NCI-H69 (cell line): ENCODE measurements at places on chromosomes 1 and 21.

DNA sequence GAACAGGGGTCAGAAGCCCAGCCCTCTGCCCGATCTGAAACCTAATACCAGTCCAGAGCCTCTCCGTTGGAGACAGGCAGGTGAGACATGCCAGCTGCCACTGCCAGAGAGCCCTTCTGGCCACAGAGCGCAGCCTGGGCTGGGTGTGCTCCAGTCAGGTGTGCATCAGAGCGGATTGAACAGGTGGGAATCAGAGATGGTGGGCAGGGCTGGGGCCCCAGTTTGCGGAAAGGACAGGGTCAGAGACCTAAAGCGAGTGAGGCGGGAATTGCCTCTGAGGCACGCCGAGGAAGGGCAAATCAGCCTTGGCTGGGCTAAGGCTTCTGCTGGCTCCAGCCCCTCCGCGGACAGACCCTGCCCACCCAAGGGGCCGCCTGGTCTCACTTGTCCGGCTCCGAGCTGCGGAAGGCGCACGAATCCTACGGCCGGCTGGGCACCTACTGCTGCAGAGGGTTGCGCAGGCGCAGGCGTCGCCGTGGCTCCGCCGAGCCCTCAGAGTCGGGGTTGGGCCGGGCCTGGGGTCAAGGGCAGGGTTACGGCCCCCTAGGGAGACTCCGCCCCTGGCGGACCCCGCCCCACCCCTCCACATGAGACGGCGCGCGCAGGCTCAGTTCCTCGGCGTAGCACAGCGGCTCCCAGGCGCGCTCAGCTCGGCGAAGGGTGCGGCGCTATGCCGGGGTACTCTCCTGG is 10.3 kb downstream of the CPLANE2 start:
- peak; percentile 5 for DNase-seq

GRCh38 chr1:28301368-28302174 is 27.3 kb upstream of the MED18 start:
- no peak for DNase-seq

DNA sequence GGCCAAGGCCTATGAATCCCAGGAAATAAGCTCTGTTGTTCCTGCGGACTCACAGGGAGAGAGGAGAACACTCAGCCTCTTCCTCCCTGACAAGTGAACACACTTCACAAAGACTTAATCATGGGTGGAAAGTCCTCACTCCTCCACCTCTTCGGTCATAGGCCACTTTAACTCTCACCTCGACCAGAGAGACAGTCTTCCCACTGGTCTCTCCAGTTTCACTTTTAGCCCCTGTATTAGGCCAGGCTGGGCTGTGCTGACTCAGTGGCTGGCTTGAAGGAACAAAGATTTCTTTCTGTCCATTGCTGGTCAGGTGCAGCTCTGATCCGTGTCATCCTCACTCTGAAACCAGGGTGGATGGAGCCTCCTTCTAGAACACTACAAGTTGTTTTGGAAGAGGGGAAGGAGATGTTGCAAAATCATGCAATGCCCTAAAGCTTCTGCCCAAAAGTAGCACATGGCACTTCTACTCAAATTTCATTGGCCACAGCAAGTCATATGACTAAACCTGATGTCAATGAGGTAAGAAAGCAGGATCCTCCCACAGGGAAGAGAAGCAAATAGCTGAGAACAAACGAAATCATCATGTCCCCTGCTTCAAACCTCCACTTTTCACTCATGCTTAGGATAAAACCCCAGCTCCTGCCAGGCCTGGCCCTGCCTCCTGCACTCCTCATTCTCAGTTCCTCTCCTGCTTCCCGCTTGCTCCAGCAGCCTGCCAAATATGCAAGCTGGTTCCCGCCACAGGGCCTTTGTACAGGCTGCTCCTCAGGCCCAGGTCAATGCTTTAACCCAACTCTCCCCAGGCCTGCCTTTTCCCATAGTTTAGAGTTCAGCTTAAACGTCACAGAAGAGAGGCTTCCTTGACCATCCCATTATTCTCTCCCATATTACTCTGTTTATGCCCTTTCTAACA is 150.5 kb upstream of the RUNX3 start:
- no peak for DNase-seq

GRCh38 chr1:174433451-174433850 is 14.3 kb upstream of the GPR52 start:
- no peak for DNase-seq

GRCh38 chr21:18298228-18298627 is 53.6 kb downstream of the CHODL start:
- peak; percentile 91 for DNase-seq

- no peak for DNase-seq
Measured at GRCh38 chr1:81443288-81443687, 357.4 kb upstream of the ADGRL2 start.

DNA sequence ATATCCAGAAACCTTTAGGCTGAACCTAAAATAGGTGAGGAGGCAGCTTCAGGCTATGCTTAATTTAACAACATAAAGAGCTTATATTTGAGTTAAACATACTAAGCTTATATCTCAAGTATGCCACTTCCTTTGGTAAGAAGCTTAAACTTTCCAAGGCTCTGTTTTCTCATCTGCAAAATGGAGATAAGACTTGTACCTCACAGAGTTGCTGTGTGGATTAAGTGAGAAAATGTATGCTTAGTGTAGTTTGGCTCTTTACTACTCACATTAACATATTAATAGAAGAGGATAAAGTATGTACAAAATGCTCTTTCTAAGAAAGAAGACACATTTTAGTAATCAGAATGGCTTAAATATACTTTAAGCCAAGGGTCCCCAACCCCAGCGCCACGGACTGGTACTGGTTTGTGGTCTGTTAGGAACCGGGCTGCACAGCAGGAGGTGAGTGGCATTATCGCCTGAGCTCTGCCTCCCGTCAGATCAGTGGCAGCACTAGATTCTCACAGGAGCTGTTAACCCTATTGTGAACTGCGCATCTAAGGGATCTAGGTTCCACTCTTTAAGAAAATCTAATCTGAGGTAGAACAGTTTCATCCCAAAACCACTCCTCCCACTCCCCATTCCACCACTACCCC is 77.2 kb downstream of the HS2ST1 start:
- DNase-seq: peak; percentile 12

DNA sequence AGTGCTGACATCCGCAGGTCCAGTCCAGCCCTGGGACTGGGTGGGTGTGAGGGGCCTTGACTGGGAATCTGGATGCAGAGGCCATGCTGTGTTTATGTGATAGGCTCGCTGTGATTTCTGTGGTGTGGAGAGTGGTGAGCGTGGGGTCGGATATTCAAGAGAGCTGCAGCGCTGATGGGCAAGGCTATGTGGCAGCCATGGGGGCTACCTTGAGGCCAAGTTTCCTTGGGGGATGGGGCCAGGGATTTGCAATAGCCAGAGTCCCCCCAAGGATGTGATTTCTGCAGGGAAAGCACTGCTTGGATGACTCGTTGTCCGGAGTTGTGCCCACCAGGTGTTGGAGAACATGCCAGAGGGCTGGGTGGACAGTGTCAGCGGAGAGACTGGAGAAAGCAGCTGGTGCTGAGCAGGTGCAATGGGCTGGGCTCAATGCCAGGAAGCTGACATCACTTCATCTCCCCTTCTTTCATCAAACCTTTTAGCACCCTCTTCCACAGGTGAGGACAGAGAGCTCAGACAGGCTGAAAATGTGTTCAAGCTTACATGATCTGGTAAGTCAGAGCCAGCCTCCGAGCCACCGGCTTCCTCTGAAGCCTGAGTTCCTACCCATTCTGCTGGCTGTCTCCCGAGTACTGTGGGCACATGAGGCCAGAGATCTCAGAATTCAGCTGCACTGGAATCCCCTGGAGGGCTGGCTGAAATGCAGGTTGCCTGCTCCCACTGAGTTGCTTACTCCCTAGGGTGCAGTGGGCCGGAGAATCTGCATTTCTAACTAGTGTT is 132.9 kb downstream of the RHOU start:
- DNase-seq: peak; percentile 95

GRCh38 chr1:215022204-215022603 is 60.3 kb upstream of the KCNK2 start:
- no peak for DNase-seq

DNA sequence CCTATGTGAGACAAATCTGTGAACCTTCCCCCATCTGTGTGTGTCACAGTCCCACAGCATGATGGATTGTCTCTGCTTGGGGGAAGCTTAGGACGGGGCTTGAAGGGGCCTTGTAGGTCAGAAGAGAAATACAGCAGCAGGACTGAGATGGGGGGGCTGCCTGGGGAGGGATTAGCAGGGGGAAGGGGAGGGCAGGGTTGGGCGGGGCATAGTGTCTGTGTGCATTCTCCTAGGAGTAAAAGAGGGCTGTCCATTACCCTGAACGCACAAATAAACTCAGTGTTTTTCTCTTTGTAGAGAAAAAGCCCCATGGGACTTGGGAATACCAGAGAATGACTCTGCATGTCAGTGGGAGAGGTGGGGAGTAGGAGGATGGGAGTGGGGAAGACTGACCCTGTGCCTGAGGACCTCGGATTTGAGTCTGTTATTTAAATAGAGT is 16.4 kb downstream of the RNF220 start:
- peak; percentile 85 for DNase-seq

GRCh38 chr1:231936983-231937775 is 310.6 kb downstream of the DISC1 start:
- no peak for DNase-seq

DNA sequence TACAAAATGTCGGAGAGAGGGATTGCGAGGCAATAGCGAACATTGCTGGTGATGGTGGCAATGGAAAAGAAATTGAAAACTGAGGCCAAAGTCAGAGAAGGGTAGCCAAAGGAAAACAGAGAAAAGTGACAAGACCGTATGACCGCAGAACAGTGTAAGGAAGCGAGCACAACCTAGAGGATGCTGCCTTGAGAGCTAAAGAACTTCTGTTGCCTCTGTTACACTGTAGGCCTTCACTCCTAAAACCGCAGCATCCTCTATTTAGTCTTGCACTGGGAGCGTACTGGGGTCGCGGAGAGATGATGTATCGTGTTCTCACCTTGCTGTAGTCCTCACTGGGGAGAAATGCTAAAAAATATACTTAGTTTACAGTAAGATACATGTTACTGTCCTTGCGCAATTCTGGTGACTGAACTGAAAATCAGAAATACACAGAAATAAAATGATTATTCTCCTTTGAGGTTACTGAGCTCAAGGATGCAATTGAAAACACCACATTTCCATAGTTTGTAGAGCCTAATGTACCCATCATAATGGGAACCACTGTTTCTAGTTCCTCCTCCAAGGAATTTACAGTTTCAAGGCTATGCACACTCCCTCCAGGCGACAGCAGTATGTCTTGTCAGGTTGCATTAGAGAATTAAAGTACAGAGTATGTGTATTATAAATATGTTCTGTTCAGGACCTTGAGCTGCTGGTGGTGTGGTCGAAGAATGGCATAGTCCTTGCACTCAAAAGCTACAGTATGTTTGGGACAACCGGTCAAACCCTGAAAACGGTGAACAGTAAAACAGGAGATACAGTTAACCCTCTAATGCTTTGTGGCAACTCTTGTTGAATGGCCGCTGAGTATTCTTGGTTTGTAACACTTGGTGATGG is 1.3 kb downstream of the NEK7 start:
- peak; percentile 72 for DNase-seq

- DNase-seq: peak; percentile 82
Measured at GRCh38 chr1:44217809-44218410, 4.6 kb downstream of the DMAP1 start.

- no peak for DNase-seq
Measured at GRCh38 chr21:15126948-15127347, 62.1 kb upstream of the NRIP1 start.

- DNase-seq: peak; percentile 38
Measured at GRCh38 chr21:45050797-45051489, 23.4 kb upstream of the ADARB1 start.

DNA sequence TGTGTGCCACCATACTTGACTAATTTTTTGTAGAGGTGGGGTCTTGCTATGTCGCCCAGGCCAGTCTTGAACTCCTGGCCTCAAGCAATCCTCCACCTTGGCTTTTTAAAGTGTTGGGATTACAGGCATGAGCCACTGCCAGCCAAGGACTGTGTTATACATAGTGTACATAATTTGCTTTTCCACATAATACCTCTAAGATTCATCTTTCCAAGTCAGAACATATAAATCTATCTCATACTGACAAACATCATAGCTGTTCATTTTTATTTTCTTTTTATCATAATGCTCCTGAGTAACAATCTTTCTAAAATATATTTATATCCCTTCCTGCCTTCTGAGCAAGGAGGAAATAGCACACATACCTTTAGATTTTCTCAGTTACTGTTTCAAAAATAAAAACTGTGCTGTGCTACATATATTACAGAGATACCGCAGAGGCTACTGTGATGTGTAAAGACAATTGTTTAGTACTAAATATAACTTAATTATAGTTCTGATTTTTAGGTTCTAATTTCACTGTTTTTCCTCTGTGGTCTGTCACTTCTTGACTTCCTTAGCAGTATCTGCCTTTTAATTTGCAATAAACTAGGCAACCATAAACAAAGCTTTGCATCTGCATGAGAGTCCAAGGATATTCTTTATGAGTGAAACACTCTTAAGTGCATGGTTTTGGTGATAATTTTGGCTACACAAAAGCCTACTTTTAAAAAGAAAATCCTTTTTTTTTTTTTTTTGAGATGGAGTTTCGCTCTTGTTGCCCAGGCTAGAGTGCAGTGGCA is 59.3 kb downstream of the EYA3 start:
- DNase-seq: no peak

- peak; percentile 47 for DNase-seq
Measured at GRCh38 chr1:195472291-195472690, 1135.9 kb downstream of the KCNT2 start.

DNA sequence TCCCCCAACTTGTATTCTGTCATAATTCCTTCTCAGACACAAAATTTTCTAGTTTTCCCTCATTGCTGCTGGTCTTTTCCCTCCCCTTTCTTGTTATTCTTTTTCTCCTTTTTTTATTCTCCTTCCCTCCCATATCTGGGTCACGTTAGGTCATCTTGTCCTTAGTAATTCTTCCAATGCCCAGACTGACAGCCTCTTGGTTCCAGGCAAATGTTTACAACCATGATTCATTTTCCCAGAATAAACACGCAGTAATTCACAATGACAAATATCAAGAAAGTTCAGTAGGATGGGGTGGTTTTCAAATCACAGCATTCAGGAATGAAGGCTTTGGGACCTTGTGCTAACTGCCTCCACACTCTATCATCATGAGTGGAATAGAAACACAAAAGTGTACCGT is 25.2 kb downstream of the NHLH2 start:
- DNase-seq: no peak

DNA sequence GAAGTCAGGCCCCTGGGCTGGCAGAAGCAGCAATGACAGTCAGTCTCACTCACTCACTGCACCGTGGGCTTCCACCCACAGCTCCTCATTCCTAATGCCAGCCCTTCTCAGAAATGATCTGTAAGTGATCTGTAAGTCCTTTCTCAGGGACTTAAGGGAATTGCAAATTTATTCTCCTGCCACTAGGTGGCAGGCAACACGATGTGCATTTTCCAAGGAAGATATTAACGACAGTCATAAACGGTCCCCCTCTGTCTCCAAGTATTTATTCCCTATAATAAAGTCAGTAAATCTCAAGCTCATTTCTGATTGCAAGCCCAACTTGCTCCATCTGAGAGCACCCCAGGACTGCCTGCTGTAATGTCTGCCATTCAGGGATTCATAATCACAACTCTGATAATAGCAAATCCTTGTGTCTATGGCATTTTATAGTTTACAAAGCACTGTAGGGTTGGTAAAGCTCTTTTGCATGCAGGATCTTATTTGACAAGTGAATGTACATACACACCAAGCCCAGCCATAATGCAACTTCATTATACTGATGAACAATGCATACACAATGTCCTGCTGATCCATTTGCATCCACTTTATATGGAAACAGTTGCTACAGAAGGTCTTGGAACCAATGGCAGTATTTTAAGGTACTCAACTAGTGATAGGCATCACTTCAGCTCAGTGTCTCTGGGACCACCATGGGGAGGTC is 380.5 kb upstream of the CAMK1G start:
- DNase-seq: peak; percentile 79
